ENCODE measurements at places on chromosomes 2 and 18.

- DNase-seq, result no peak
Measured at GRCh38 chr2:181052523-181052891, 72.1 kb downstream of the UBE2E3 start.

DNA sequence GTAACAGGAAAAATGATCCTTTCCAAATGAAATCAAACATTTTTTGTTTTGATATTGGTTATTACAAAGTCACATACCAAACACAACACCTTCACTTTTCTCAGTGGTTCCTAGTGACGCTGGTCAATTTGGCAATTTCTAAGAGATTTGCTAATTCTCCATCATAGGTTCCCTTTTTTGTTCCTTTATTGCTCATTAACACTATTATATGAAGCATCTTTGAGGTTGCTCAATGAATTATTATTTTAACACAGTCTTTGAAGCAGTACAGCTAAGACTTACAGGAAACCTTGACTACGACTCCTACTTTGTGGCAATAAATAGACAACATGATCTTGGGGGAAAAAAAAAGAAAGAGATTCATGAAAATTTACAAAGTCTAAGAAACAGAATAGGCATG, 152.2 kb upstream of the VRK2 start:
- no peak for DNase-seq

DNA sequence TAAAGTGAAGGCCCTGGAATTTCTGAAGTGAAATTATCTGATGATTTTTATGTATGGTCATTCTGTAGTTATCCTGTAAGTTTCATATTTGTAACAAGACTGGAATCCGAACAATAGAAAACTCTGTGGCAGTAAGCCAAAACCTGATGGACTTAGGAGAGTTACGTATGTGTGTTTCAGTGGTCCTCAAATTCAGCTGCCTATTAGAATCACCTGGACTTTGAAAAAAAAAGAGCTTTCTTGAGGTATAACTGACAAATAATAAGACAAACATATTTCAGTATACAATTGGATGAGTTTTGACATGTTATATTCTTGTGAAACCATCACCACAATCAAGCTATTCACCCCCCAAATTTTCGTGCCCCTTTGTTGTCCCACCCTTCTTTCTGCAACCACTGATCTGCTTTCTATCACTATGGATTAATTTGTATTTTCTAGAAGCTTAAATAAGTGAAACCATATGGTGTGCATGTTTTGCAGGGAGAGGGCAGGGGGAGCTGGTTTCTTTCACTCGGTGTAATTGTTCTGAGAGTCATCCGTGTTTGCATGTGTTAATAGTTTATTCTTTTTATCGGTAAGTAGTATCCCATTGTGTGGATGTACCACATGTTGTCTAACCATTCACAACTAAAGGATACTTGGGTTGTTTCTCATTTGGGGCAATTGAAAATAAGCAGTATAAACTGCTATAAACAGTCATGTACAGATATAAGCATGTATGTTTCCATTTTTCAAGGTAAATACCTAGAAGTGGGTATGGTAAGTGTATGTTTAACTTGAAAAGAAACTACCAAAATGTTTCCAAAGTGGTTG, 50.2 kb upstream of the EML4 start:
- DNase-seq, result no peak

GRCh38 chr2:86476918-86477317, 35.7 kb downstream of the KDM3A start:
- DNase-seq, result no peak

- DNase-seq, result no peak
Measured at GRCh38 chr2:210660-211059, 53.2 kb downstream of the SH3YL1 start.

- DNase-seq, result no peak
Measured at GRCh38 chr18:33034945-33035344, 262.1 kb upstream of the KLHL14 start.

GRCh38 chr2:39733070-39733674, 45.9 kb downstream of the THUMPD2 start:
- DNase-seq, result no peak

DNA sequence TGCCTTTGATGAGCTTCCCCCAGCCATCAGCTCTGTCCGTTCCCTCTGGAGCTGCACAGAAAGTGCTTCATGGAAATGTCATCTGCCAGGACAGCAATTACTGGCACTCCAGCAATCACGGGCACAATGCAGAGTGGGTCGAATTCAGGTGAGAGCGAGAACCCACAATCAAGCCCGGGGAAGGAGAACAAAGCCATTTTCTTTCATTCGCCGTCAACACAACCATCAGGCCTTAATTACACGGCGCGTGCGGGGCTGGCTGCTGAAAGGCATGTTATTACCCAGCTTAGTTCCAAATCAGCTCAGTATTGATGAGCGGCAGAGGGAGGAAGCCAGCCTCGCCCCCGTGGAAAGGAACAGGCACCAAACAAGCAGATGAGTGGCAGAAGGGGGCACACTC, 143.9 kb downstream of the MYT1L start:
- DNase-seq, result no peak

- DNase-seq, result no peak
Measured at GRCh38 chr2:36367895-36368353, 12.3 kb downstream of the CRIM1 start.

DNA sequence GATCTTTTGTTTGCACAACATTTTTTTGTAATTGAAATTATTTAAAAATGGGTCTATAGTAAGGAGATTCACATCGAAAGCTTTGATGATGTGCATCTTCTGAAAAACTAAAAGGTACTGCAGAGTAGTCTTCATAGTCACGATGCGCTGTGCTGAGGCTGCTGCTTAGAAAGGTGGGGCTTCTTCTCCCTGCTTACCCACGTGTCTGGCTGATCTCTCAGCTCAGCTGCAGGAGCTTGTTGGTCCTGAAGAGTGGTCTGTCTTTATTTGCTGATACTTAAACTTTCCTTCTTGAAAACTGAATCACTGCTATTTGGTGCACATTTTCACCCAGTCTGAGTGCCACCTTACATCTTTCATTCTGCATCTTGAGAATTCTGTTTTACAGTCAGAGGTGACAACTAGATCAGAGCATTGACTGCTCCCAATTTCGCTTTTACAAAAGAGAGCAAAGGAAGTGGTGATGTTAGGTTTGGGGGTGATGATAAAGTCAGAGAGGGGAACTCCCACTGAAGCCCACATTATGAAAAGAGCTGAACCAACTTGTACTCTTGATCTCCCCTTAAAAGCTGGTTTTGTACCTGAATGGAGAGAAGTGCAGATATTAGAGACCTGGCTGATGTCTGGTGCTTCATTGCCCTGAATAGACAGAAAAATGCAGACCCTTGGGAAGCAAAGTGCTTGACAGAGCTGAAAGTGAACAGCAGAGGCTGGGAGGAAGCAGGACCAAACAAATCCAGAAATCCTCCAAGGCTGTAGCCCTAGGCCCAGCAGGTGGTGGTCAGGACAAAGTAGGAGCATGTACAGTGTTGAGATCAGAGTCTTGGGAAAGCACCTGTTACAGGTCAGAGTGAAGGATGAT, 984.5 kb downstream of the TSN start:
- no peak for DNase-seq

DNA sequence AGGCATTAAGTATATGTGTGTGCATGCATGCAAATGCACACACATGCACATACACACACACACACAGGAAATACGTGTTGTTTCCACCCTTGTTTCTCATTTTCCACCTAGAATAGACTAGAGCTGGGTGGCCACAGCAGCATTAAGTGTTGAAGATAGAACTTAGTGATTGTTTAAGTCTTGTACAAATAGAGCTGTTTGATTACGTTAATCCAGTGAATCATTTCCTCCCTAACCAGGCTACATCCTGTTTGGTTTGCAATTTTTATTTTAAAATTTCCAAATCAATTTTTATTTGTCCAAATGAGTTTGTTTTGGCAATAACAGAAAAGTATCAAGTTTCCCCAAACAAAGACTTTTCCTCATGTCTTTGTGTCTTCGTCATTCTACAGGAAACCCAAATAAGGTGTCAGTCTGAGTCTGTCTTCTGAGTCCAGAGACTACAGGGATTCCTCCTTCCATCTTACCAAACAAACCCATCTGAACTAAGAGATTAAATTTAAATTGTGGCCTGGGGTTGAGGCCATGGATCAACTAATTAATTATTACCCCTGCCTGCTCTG, 74.6 kb upstream of the GALNT5 start:
- DNase-seq, result no peak

DNA sequence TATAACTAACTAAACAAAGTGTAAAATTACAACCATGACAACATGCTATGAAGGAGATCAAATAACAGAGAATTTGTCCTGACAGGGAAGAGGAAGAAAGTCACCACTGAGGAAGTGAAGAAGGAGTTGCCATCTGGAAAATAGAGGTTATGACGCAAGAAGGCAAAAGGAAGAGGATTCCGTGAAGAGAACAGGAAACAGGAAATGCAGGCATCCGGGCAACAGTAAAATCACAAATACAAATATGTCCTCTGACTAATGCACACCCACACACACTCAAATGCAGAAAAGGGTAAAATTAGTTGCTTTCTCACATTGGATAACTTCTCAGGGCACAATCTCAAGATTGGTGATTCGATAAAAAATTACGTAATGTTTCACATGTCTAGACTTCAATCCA, 278.4 kb downstream of the TMX3 start:
- no peak for DNase-seq

- no peak for DNase-seq
Measured at GRCh38 chr2:64792995-64793639, 139.4 kb upstream of the SERTAD2 start.

GRCh38 chr2:204827701-204828590, 282.7 kb downstream of the PARD3B start:
- no peak for DNase-seq

DNA sequence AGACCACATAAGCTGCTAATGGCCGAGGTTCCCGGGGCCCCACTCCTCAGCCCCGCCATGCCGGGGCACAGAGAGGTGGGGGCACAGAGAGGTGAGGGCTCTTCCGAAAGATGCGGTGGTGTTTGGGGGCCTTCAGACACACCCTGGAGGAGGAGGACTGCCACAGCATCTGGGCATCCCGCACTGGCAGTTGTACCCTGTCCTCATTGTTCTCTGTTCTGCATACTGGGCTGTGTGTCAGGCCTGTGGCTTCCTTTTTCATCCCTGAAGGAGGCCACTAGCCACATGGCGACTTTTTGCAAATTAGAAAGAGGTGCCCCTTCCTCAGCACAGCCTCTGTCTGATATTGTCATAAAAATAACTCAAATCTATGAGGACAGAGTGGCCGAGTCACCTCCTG, 150.1 kb downstream of the CTIF start:
- DNase-seq, result no peak

DNA sequence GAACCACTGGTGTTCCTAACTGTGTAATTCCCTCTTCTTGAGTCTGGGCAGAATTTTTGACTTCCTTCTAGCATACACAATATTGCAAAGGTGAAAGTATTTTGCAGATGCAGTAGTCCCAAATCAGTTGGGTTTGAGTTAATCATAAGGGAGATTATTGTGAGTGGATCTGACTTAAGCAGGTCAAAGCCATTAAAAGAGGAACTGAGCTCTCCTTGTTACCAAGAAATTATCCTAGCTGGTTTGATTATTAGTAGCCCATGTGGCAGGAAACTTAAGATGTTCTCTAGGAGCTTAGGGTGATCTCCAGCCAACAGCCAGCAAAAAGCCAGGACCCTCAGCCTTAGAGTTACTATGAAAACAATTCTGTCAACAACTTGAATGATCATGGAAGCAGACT, 221.8 kb downstream of the RPIA start:
- no peak for DNase-seq

DNA sequence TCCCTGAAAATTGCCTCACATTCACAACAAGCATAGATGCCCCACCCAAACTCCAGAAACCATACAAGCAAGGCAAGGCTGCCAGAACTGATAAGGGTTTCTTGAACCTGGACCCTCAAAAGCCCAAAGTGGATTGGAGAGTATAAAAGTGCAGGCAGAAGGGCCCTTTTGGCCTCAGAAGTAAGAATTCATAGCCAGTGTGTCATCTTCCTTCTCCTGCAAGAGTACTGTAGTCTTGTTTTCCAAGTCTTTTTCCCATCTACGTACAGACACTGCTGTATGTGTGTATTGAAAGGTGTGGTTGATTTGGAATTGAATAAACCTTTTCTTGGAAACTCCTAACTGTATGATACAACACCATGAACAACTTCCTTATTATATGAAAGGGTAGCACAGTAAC, 46.8 kb downstream of the ZC3H15 start:
- DNase-seq, result no peak

DNA sequence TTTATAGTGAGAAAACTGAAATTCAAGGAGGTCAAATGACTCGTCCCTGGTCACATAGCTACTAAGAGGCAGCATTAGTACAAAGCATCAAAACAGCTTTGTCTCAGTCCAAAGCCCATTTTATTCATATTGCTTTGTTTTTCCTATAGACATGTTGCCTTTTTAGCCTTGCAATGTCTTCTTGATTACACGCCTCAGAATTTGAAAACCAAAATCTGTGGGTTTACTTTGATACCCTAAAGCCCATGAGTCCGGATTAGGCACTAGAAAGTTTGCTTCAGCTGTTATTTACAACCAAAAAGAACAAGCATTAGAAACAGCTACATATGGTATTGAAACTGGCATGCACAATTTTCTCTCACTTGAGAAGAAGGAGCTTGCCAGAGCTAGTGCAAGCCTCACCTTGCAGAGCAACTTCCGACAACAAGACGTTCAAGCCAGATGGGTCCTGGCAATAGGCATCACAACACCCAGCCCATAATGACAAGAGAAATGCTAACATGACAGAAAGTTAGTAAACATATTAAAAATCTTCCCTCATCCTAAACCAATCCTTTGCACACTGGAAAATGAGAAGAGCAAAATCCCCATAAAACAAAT, 276.8 kb downstream of the RIT2 start:
- DNase-seq, result no peak
